GM23248 (cell line): ENCODE measurements at places on chromosomes 7 and 10. TPM values are rescaled to one million over a fixed set of nuclear protein-coding genes. Genes with fewer than 3 reads are reported as not detected.

The C7orf33 gene
- not detected in 2 replicates for total RNA-seq

DNA sequence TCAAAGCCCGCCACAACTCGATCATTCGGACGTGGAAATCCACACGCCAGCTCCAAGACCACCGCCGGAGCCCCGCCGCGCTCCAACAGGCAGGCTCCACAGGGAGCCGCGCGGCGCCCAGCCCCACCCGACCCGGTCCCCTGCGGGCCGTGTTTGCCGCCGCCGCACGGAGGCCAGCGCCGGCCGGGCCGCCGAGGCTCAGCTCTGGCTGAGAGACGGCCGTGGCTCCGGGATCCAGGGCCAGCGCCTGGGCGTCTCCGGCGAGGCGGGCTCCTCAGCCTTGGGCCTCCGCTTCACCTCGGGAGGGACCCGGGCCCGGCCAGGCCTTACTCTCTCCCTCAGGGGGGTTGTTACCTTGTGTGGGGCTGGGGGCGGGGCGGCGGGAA is 333 bp downstream of the SMNDC1 start:
- H3K27me3 ChIP-seq = no peaks in the 10 kb centered on the region
- peaks cover 39% of the 10 kb centered on the region for H3K36me3 ChIP-seq
- peak overlapping the region; percentile 84 for H3K27ac ChIP-seq
- H3K4me1 ChIP-seq = peaks cover 50% of the 10 kb centered on the region

DNA sequence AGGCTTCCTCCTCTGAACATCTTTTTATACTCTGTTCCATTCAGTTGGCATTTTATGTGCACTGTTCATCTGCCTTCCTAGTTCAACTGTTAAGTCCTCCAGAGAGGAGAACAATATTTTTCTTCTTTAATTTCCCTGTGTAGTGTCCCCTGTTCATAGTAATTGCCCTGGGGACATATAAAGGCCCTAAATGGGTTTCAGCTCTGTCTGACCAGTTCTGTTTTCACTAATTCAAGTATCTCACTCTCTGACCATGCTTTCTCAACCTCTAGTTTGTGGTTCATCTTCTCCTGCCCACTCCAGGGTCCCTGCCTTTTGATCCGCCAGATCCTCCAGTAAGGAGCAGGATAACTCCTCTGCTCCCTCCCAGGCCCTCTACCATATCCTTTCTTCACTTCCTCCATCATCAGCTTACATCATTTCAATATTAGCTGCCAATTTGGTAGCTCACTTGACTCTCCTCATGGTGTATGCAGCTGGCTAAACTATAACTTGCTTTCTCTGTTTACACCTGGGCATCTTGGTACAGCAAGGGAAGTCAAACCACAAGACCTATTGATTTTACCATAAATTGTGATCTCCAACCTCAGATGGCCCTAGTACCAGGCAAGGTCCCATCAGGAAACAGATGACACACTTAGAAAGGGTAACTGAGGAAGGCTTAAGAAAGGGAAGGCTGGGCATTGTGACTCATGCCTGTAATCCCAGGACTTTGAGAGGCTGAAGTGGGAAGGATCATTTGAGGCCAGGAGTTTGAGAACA is 17.7 kb upstream of the C10orf67 start:
- H3K27ac ChIP-seq = no peak overlapping the region
- no peaks in the 10 kb centered on the region for H3K4me1 ChIP-seq
- DNase-seq = no peak

DNA sequence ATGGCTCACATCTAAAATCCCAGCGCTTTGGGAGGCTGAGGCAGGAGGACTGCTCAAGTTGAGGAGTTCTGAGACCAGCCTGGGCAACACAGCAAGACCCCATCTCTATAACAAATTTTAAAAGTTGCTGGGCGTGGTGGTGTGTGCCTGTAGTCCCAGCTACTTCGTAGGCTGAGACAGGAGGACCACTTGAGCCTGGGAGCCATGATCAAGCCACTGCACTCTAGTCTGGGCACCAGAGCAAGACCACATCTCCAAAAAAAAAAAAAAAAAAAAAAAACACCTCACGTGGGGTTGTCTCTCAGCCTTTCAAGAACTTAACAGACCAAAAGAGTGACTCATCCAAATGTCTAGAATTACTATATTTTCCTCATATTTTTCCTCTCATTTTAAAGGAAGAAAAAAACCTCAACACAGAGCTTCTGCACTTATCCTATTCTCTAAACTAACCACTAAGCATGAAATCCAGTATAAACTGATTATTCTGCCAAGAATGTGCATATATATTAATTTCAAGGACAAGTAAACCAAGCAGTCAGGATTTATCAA is 46.3 kb downstream of the CUL2 start:
- peaks cover 8% of the 10 kb centered on the region for H3K36me3 ChIP-seq
- peak; percentile 35 for DNase-seq
- no peak overlapping the region for H3K4me3 ChIP-seq
- no peaks in the 10 kb centered on the region for H3K27me3 ChIP-seq

GRCh38 chr7:26489391-26489790 is 197.7 kb downstream of the SNX10 start:
- H3K36me3 ChIP-seq = no peaks in the 10 kb centered on the region
- H3K27me3 ChIP-seq = no peaks in the 10 kb centered on the region
- no peak for DNase-seq
- H3K27ac ChIP-seq = no peak overlapping the region
- no peak overlapping the region for H3K4me3 ChIP-seq

GRCh38 chr10:128390596-128390995 is 264.4 kb upstream of the MKI67 start:
- DNase-seq = no peak
- H3K27ac ChIP-seq = no peak overlapping the region
- no peak overlapping the region for H3K4me3 ChIP-seq
- no peaks in the 10 kb centered on the region for H3K4me1 ChIP-seq
- no peaks in the 10 kb centered on the region for H3K27me3 ChIP-seq
- no peaks in the 10 kb centered on the region for H3K36me3 ChIP-seq

- H3K36me3 ChIP-seq = no peaks in the 10 kb centered on the region
- H3K27me3 ChIP-seq = peaks cover 23% of the 10 kb centered on the region
- H3K4me1 ChIP-seq = no peaks in the 10 kb centered on the region
- H3K4me3 ChIP-seq = no peak overlapping the region
- DNase-seq = no peak
Observed at GRCh38 chr7:26060733-26061677, 91.0 kb upstream of the NFE2L3 start.

The SFMBT2 gene
- total RNA-seq = 0.13 and 0.22 TPM in 2 replicates

GRCh38 chr10:15550950-15551349 is 168.8 kb downstream of the ITGA8 start:
- H3K27me3 ChIP-seq = no peaks in the 10 kb centered on the region
- DNase-seq = no peak
- H3K4me3 ChIP-seq = no peak overlapping the region
- H3K36me3 ChIP-seq = no peaks in the 10 kb centered on the region
- no peaks in the 10 kb centered on the region for H3K4me1 ChIP-seq
- no peak overlapping the region for H3K27ac ChIP-seq

DNA sequence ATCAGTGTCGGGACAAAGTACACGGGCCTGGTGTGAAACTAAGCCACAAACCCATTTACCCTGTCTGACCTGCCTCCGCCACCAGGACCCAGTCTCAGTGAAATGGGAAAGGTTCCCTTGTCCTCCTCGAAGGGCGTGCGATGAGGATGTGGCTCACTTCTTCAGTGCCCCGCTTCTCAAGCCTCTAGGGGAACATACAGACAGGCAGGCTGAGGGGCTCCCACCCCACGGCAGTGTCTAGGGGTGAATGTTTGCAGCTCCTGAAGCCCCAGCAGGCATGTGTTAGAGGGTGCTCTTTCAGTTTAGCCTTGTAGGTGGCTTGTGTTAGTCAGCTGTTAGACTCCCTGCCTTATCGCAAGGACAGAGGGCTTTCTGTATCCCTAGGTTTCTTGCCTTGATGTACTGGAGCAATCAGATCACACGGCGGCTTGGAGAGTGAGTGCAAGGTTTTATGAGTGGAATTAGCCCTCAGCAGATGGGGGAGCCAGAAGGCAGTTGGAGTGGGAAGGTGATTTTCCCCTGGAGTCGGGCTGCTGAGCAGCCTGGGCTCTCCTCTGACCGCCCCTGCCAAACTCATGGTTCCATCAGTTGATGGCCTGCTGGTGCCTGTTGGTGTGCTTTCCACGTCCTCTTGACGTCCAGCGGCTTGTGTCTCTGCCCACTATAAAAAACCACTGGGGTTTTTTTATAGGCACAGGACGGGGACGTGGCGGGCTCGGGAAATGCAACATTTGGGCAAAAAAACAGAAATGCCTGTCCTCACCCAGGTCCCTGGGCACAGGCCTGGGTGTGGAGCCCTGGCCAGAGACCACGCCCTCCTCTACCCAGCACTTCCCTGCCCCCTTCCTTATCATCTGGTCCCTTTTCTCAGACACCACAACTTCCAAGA is 759 bp downstream of the NUDT1 start:
- H3K4me1 ChIP-seq = peaks cover 7% of the 10 kb centered on the region
- peak overlapping the region; percentile 79 for H3K4me3 ChIP-seq
- H3K27ac ChIP-seq = peak overlapping the region; percentile 60
- peaks cover 7% of the 10 kb centered on the region; the same call in 1 of the 2 replicates for H3K36me3 ChIP-seq
- DNase-seq = peak; percentile 69
- H3K27me3 ChIP-seq = no peaks in the 10 kb centered on the region

DNA sequence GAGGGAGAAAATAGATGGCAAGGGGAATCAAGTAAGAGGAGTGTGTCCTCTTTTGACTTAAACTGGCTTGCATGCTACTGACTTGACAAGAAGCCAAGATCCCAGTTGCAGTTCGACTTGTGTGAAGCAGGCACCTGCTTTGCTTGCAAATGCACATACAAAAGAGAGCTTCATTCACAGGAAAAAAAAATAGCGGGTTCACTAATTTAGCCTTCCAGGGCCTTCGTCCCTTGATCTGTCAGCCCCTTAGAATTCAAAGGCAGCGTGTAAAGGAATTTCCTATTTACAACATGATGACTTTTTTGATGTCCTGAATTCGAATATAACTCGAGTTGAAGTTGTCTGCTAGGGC is 192.1 kb downstream of the CELF2 start:
- H3K36me3 ChIP-seq = no peaks in the 10 kb centered on the region
- no peaks in the 10 kb centered on the region for H3K4me1 ChIP-seq
- H3K27ac ChIP-seq = no peak overlapping the region
- H3K4me3 ChIP-seq = no peak overlapping the region

DNA sequence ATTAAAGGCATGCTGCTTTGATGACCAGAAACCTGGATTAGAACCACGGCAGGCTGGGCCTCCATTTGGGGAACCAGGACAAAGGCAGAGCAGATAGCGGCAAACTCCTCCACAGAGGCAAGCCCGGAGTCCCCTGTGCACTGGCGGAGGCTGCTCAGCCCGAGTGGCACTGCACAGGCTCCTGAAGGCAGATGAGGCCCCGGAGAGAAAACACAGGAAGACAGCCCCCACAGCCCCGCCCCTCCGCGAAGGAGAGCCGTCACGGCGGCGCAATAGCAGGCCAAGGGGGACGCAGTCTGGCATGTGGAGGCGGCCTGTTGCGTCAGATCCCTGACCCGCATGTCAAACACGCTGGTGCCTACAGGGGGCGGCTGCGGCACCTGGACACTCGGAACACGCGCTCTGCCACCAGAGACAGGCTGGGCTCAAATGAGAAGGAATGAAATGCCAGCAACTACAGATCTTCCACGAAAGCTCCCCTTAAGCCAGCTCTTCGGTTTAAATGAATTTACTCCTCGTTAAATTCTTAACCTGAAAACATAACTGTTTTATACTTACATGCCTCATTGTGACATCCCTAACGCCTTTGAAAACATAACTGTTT is 128.5 kb downstream of the MAD1L1 start:
- H3K4me1 ChIP-seq = peaks cover 24% of the 10 kb centered on the region
- H3K36me3 ChIP-seq = no peaks in the 10 kb centered on the region
- H3K27me3 ChIP-seq = no peaks in the 10 kb centered on the region
- no peak overlapping the region for H3K4me3 ChIP-seq
